Colonic mucosa (tissue), 4 donors: ENCODE measurements at places on chromosomes 3 and 15.

DNA sequence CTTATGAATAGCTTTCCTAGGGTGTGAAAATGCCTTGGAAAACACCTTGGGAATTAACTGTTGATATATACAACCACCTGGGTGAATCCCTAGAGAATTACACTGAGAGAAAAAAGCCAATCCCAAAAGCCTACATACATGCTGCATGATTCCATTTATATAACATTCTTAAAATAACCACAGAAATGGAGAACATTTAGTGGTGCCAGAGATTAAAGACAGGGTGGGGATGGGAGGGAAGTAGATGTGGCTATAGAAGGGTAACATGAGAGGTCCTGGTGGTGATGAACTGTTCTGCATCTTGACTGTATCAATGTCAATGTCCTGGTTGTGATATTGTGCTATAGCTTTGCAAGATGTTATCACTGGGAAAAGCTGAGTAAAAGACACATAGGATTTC is 291.0 kb downstream of the CLSTN2 start:
- no peak for DNase-seq

DNA sequence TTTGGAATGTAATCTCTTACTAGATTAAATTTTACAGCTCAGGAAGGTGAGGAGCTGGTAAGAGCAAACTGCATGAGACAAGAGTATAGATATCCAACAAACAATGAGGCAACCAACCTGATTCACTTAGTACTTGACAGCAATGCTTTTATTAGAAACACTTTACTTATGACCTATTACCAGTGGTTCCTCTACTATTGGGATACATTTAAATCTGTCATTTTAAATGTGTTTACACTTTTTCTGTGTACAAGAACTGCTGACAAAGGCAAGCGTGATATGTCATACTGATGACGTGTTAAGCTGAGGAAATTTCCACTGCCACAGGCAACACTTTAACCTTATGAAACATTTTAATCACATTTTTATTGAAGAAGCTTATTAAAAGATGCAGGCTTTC is 1043.3 kb downstream of the FHIT start:
- DNase-seq: no peak

- no peak for DNase-seq
Measured at GRCh38 chr3:47227678-47228077, 54.9 kb downstream of the KIF9 start.

DNA sequence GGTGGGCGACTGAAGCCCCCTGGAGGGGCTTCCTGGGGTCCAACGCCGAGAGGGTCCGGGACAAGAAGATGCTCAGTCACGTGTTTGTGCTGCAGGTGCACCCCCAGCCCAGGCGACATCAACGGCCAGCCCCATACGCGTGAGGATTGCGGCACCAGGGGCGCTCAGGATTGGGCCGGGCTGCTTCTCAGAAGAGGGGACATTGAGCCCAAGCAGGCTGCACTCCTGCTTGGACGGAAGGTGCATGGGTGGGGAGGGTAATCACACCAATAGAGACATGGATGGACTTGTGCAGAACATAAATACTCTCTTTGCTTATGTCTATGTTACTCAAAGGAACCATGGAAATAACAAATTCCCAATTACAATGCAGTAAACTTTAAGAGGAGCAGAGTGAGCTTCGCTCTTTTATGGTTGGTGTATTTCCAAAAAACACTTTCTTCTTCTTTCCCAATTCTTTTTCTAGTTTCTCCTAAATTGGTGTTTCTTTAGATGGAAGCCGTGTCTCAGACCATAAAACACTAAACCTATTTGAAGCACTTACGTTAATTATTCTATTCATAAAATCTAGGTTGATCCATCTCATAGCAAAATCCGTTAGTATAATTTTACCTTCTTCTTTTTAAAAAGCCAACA is 182.7 kb downstream of the GOLGA6L6 start:
- DNase-seq: no peak

GRCh38 chr3:88912294-88912877 is 195.0 kb upstream of the EPHA3 start:
- DNase-seq: no peak

DNA sequence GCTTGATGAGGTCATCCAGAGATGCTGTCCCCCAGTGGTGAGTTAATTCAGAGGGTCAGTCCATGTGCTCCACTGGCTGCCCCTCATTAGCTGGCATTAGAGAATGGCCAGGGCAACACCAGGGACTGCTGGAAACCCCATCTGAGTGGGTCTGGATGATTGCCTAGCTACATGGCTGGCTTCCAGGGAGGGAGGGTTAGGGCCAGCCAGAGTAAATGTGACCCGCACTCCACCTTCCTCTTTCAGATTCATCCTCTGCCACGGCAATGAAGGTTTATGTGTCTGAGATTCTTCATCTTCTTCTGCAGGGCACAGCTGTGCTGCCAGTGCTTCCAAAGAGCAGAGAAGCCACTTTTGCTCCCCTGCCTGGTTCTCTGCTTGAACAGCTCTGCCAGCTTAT is 391.9 kb downstream of the OCA2 start:
- no peak for DNase-seq

DNA sequence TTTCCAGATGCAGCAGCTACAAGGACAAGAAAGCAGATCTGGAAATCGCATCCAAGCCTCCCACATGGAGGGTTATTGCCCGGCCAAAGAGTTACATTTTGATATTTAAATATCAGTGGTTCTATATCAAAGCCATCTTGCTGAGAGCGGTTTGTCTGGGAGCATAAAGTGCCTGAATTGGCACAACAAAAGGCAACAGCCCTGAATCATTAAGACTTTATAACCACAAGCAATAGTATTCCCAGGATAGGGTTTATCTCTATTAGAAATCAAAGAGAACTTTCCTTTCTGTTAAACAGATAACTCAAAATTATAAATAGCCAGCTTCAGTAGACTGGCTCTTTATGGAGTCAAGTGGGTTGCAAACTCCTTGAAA is 564.7 kb downstream of the ROBO1 start:
- DNase-seq: no peak

GRCh38 chr3:184308744-184309143 is 5.7 kb upstream of the EIF4G1 start:
- DNase-seq: no peak

DNA sequence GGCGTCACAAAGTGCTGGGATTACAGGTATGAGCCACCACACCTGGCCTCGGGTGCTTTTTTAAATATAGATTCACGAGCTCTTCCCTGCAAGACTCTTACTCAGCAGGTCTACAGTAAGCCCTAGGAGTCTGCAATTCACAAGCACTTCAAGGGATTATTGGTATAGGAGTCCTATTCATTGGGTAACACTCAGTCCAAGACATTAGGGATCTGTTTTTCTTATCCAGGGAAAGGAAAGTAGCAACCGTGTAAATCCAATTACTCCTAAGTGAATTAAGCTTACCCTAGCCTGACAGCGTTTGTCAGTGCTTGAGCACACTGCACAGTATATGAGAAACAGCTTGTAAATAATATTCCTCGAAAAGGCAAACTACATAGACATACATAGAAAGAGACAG is 109.9 kb downstream of the SENP2 start:
- DNase-seq: no peak

GRCh38 chr3:158057666-158058065 is 48.6 kb downstream of the SHOX2 start:
- no peak for DNase-seq

GRCh38 chr3:27171113-27171512 is 198.1 kb downstream of the NEK10 start:
- no peak for DNase-seq

DNA sequence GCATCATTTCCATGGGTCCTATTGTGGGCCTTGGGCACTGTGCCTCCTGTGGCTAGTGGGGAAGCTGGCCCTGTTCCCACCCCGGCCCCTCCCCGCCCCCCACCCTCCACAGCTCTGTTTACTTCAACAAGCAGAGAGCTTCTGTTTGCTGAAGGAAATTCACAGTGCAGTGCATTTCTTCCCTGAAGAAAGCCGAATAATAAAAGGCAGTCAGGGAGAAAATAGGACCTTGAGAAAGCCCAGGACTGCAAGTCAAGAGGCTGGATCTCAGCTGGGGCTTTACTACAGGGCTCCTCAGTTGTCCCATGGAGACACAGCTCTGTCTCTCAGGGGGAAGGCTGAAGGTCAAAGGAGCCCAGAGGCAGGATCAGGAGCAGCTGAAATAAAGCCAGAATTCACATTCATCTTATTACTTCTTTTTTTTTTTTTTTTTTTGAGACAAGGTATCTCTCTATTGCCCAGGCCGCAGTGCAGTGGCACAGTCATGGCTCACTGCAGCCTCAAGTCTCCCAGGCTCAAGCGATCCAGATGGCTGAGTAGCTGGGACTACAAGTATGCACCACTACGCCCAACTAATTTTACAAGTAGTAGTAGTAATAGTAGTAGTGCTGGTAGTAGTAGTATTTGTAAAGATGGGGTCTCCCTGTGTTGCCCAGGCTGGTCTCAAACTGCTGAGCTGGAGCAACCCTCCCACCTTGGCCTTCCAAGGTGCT is 33.0 kb upstream of the LACTB start:
- DNase-seq: no peak

- DNase-seq: peak; percentile 78
Measured at GRCh38 chr3:136075218-136075808, 109.8 kb downstream of the PPP2R3A start.

GRCh38 chr15:38746211-38746610 is 181.6 kb upstream of the RASGRP1 start:
- DNase-seq: no peak

- DNase-seq: no peak
Measured at GRCh38 chr3:143640774-143641173, 207.5 kb downstream of the SLC9A9 start.

DNA sequence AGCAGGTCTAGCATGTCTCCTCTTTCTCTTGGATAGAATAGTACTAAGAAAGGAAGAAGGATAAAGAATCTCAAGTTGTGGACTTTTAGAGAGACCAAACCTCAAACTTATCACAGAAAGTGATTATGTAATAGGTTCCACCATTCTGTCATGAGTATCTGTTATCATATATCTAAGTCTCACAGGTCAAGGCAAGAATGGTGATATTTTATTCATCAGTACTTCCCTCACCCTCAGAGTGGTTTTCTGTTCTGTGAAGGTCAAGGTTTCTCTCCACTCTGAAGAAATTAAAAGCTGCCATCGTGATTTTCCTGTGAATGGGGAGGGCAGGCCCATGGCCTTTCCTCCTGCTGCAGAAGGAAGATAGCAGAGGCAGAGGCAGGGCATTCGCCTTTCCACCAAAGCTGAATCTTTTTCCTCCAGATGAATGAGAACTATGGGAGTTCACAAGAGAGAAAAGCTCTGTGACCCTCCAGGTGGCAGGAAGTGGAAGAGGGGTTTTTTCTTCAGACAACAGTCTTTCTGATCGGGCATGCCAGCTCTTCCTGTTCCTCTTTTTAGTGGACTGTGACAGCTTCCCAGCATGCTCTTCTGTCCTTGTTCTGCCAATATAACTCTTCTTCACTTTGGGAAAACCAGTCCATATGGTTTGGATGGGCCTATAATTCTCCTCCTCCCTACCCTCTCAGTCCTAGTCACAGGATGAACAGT is 37.1 kb upstream of the CCK start:
- DNase-seq: no peak

DNA sequence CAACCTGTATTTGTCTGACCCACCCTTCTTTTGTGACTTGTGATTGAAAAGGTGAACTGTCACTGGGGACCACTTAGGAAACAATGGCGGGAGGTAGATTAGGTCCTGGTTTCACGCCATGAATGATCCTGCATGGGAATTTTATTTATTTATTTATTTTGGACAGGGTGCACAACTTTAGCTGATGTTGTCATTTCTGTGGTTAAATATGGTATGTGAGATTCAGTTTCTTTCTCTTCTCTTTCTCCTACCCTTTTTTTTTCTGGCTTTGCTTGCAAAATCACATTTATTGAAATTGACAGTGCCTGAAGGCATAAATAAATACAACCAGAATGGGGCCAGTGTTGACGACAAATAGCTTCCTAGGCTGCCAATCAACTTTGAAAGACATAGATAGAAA is 18.0 kb upstream of the HTR3E start:
- DNase-seq: no peak

- peak; percentile 70 for DNase-seq
Measured at GRCh38 chr15:59555696-59556095, 55.9 kb upstream of the GCNT3 start.

- no peak for DNase-seq
Measured at GRCh38 chr3:45957586-45957985, 14.3 kb downstream of the CXCR6 start.

- DNase-seq: no peak
Measured at GRCh38 chr3:59817511-59817910, 767.7 kb upstream of the CFAP20DC start.

DNA sequence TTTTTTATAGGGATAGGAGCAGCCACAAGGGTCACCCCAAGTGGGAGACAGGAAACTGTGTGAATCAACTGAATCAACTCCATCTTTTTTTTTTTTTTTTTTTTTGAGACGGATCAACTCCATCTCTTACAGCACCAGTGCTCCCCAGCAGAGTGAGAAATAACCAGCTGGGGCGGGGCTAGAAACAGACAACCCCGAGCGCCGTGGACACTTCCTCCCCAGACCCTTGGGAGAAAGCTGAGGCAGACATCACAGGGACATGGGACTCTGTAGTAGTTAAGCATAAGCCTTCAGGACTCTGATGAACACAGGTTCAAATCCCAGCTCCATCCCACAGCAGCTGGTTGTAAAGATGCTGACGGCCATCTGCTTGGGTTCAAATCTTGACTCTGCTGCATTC is 75.4 kb downstream of the PRICKLE2 start:
- DNase-seq: no peak

DNA sequence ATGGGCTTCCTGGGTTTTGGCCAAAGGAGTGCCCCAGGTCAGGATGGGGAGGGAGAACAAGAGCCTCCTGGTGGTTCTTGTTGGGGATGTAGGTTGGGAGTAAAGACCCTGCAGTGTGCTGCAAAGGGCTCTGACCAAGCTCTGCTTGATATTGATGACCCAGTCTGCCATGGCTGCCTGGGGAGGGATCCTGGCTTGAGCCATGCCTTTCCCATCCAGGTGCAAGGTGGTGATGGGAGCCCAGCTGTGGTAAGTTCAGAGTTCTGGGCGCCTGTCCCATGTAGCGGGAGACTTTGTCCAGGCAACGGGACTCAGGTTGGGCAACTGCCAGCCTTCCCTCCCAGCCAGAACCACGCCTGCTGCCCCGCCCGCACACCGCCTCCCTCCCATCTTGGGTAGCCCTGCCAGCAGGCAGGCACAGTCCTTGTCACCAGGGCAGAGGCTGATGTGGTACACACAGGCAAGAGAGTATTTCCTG is 2.6 kb downstream of the GNAI2 start:
- DNase-seq: peak; percentile 94

DNA sequence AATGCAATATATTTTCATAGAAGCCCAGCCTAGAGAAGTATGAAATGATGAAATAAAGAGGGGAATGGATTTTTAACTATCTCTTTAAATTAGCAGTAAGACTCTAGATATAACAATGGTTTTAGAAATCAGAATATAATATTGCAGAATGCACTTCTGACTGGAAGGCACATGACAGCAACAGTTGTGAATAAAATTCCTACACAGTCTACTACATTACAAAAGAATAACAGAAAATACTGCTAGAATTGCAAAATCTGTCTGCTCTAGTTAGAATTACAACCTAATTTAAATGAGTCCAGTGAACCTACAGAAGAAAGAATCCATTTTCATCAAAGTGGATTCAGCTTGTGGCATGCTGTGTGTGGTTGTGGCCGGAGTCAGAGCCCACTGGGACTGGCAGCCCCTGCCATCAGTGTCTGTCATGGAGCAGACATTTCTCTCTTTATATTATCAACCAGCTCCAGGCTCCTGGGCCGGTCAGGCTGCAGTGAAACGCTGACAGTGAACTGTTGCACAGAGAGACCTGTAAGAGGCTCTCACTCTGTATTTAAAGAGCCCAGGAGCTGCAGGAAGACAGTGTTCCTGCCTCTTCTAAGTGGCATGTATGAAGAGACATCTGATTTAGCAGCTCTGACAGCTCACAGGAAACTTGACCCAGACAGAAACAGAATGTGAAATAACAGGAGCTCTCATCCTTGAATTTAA is 1523.8 kb upstream of the CADM2 start:
- no peak for DNase-seq

GRCh38 chr3:23372285-23372684 is 169.2 kb downstream of the UBE2E2 start:
- no peak for DNase-seq
